T-helper 17 cell (primary cell): ENCODE measurements at places on chromosomes 2 and 18. TPM values are rescaled to one million over a fixed set of nuclear protein-coding genes. Genes with fewer than 3 reads are reported as not detected.

DNA sequence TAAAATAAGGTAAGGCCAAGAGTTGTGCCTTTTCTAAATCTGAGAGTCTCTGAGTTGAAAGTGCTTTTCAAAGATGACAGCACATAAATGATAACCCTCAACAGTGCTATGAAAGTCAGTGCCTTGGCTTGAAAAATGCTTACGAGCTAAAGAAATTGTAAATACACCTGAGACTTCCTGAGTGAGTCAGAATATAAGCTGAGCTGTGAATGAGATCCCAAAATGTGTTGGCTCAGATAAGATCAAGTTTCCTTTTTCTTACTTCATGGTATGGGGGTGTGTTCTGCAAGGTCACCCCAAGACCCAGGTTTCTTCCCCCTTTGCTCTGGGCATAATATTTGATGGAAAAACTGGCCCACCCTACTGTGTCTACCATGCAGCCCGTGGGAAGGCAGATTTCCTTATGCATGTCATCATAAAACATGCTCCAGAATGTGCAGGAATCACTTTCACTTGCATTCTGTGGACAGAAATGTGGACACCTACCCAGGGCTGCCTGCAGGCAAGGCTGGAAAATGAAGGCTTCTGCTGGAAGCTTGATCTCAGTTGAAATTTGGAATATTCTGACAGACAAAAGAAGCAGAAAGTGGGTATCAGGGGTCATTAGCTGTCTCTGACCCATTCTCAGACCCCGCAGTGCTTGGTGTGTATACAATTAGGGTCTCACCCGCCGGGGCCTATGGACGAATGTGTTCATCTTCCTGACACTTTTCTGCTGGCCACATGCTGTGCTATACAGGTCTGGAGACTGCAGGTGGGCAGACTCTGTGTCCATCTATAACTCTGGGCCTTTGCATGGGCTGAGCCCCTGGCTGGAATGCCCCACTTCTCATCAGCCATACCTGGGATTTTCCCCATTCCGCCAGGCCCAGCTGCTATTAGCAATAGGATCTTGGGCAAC lies 212.6 kb downstream of the SH3RF3 start:
- no peaks in the 10 kb centered on the region for H3K36me3 ChIP-seq
- no peaks in the 10 kb centered on the region for H3K4me1 ChIP-seq
- no peak overlapping the region for H3K27ac ChIP-seq
- no peak for DNase-seq
- peaks cover 23% of the 10 kb centered on the region for H3K27me3 ChIP-seq

DNA sequence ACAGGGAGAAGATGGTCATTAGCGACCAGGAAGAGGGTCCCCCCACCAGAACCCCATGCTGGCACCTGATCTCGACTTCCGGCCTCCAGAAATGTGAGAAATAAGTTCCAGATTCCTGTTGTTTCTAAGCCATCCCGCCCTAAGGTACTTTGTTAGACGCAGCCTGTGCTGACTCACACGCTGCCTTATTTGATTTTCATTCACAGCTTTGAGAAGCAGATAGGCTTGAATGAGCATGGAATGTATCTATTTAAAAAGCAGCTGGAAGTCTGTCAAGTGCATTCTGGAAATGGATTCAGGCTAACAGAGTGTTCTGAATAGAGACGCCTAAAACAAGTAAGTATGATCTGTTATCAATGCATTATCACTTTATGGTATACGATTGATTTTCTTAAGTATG lies 8.3 kb upstream of the IL1R2 start:
- no peak overlapping the region for H3K4me3 ChIP-seq
- no peak for DNase-seq

- H3K27ac ChIP-seq = no peak overlapping the region
- no peaks in the 10 kb centered on the region for H3K27me3 ChIP-seq
- no peak for DNase-seq
- H3K4me3 ChIP-seq = no peak overlapping the region
Measured at GRCh38 chr2:199057936-199058335, 399.8 kb downstream of the SATB2 start.

Gene ITGA6
- 79.5 TPM for total RNA-seq
